ENCODE measurements at places on chromosomes 4 and X.

- no peak for DNase-seq
Measured at GRCh38 chr4:10045481-10045880, 24.2 kb upstream of the SLC2A9 start.

DNA sequence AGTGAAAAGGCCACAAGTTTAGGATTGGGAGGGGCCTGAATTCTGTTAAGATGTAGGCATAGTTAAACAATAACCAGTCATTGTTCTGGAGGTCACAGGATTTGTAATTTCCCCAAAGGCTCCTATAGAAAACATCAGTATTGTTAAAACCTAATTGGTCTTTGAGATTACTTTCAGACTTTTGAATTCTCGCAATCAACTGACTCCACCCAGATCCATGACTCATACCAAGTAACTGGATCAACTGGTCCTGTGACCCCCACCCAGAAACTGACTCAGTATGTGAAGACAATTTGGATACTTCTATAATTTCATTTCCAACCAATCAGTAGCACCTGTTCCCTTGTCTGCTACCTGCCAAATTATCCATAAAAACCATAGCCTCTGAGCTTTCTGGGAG is 28.4 kb downstream of the MAGEB16 start:
- no peak for DNase-seq

- DNase-seq = no peak
Measured at GRCh38 chr4:175297965-175298565, 379.9 kb downstream of the ADAM29 start.

DNA sequence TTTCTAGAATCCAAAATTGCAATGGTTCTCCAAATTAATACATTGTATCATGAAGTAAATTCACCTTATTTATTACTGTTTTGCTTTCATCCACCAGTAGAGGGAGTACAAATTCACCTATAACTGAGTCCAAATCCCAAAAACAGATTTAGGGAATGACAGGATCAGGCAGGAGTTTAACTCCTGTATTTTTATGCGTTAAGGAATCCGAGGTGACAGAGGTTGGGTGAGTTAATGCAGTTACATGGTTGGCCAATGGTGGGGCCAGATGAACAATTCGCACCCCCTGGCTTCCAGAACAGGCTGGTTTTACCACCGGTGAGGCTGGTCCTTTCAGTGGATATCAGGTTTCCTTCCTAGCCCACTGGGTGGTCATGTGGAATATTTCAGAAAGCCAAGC is 82.4 kb downstream of the MTNR1A start:
- DNase-seq = no peak

DNA sequence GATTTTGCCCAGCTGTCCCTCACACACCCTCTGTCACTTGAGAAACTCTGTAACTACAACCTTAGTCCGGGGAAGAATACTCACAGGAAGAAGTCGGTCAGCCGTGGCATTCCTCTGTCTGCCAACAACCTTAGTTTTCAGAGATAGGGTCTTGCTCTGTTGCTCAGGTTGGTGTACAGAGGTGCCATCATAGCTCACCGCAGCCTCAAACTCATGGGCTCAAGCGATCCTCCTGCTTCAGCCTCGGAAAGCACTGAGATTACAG is 12.2 kb upstream of the SPCS3 start:
- no peak for DNase-seq

DNA sequence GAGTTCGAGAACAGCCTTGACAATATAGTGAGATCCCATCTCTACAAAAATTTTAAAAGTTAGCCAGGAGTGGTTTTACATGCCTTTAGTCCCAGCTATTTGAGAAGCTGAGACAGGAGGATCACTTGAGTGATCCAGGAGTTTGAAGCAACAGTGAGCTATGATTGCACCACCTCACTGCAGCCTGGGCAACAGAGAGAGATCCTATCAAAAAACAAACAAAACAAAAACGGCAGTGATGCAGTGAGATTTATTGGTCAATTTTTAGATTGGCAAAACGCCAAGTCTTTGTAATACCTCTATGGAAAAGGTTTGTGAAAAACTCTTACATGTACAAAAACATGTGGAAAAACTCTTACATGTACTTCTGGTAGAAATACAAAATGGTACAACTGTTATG is 91.3 kb downstream of the PTPN13 start:
- DNase-seq = no peak

DNA sequence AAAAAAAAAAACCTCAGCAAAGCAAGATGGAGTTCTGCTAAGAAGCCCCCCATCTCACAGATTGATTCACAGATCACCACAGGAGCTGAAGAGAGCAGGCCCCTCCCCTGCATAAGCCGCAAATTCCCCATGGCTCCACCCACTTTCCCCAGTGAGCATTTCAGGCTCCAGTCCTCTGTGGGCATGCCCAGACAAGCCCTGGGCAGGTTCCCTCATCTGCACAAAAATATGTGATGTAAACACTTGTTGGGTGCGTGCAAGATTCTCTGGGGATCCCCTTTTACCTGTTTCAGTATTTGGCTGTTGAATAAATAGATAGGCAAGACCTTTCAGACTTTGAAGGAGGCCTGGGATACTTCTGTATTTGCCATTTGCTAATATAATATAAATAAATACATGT is 514.3 kb downstream of the PCDH7 start:
- no peak for DNase-seq

DNA sequence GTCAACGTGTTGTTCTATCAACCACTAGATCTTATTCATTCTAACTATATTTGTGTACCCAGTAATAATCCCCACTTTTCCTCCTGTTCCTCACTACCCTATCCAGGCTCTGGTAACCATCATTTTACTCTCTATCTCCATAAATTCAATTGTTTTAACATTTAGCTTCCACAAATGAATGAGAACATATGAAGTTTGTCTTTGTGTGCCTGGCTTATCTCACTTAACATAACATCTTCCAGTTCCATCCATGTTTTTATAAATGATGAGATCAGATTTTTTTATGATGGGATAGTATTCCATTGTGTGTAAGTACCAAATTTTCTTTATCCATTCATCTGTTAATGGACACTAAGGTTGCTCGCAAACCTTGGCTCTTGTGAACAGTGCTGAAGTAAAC is 59.9 kb upstream of the IBSP start:
- DNase-seq = no peak

- DNase-seq = no peak
Measured at GRCh38 chr4:36325499-36325898, 44.1 kb downstream of the DTHD1 start.

- no peak for DNase-seq
Measured at GRCh38 chr4:26809811-26810210, 50.8 kb upstream of the STIM2 start.

- DNase-seq = no peak
Measured at GRCh38 chr4:113732-114131, 10.6 kb upstream of the ZNF718 start.

GRCh38 chr4:89156174-89156914 is 45.0 kb downstream of the TIGD2 start:
- DNase-seq = no peak

DNA sequence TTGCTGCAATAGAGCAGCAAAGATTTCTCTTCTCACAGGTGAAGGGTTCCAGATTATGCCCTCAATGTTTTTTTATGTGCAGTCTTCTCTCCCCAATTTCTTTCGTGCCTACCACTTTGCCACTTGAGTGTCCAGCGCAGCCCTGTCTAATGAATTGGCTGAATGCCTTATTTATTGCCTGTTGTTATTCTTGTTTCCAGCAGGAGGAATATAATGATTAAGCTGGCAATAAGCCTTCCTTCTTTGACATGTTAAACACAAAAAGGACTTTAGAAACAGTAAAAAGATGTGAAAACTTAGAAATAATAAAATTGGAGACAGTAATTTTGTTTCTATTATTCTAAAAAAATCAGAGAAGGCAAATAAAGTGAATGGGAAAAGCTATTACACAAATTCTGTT is 34.6 kb upstream of the FRAS1 start:
- DNase-seq = no peak

DNA sequence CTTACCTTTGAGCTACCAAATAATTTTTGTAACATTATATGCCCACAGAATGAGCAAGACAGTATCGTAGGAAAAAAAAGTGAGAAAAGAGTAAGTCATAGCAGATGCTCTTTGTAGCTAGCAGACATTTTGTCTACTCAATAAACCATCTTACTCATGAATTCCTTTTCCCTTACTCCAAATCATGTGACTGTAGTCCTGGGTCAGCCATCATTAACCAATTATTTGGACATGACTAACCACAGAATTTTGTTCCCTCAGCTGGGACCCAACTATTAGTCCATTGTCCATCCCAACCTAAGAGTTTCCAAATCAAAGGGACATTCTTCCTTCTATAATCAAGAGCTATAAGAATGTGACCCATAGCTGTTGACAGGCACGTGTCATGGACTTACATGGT is 11.4 kb downstream of the UBE2D3 start:
- no peak for DNase-seq

DNA sequence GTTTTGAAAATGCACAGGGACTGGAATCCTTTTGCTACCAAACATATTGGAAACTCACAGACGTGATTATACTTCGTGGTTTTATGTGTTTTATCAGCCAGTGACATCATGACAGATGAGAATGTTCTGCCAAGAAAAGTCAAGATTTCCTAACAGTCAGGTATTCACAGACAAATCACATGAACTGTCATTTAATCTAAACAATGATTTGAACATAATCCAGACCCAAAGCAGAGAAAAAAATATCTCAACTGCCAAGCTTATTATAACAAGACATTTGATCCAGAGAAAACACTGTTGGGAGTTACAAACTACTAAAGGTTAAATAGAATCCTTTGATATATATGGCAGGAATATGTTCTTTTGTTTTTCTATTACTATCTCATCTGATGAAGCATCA is 635.9 kb upstream of the FRG1 start:
- DNase-seq = no peak

GRCh38 chrX:3244955-3245354 is 101.5 kb downstream of the MXRA5 start:
- DNase-seq = no peak

DNA sequence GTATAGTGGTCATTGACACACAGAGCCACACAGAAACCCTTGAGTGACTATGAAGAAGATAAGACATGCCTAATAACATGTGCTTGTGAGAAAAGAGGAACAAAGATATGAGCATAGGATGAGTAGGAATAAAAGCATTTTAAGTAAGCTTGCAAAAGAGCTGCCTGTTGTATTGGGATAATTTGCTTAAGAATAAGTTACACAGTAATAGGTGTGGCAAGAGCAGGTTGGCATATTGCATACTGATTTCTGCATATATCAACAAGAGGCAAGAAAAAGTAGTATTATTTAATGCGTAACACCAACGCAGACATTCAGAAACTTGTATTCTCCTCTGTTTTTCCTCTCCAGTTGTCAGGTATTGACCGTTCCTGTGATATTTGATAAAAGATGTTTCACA is 111.5 kb upstream of the UGT8 start:
- DNase-seq = no peak

GRCh38 chr4:185896817-185897488 is 85.0 kb upstream of the SORBS2 start:
- DNase-seq = no peak

- DNase-seq = no peak
Measured at GRCh38 chr4:2733844-2734574, 22.1 kb downstream of the TNIP2 start.

GRCh38 chr4:40204507-40205258 is 7.9 kb downstream of the RHOH start:
- DNase-seq = no peak

DNA sequence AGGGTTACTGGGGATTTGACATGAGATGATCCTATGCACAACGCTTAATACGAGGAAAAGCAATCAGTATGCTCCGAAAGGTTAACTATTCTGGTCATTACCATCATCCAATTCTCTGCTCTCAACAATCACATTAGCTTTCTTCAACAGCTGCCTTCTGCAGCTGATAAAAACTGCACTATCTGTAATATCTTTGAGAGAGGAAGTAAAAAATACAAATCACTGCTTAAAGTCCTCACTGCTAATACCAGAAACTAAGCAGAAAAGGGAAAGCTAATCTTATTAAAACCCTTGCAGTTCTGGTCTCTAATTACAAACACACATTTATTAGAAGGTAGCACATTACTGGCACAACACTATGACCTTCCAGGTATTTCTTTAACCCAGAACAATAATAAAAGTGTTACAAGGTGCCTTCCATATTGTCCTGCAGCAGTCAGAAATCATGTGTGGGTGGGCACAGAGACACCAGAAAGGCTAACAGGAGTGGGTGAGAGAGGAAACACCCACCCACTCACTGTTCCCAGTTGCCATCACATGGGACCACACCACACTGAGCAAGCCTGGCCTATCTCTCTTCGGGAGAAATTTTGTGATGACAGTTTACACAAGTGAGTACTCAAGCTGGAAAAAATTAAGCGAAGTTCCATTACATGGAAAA is 71.0 kb downstream of the RELL1 start:
- no peak for DNase-seq

- no peak for DNase-seq
Measured at GRCh38 chr4:114282937-114283336, 303.5 kb upstream of the ARSJ start.

GRCh38 chr4:61275241-61275640 is 75.1 kb downstream of the ADGRL3 start:
- DNase-seq = no peak

GRCh38 chr4:48578132-48578968 is 88.3 kb downstream of the ZAR1 start:
- peak; percentile 9 for DNase-seq

DNA sequence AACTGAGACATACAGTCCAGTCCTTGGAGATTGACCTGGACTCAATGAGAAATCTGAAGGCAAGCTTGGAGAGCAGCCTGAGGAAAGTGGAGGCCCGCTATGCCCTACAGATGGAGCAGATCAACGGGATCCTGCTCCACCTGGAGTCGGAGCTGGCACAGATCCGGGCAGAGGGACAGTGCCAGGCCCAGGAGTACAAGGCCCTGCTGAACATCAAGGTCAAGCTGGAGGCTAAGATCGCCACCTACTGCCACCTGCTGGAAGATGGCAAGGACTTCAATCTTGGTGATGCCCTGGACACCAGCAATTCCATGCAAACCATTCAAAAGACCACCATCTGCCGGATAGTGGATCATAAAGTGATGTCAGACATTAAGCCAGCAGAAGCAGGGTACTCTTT is 20.4 kb upstream of the FRMPD3 start:
- no peak for DNase-seq

- no peak for DNase-seq
Measured at GRCh38 chr4:170049766-170050165, 23.6 kb upstream of the MFAP3L start.

GRCh38 chr4:137651128-137651527 is 118.8 kb upstream of the PCDH18 start:
- no peak for DNase-seq

DNA sequence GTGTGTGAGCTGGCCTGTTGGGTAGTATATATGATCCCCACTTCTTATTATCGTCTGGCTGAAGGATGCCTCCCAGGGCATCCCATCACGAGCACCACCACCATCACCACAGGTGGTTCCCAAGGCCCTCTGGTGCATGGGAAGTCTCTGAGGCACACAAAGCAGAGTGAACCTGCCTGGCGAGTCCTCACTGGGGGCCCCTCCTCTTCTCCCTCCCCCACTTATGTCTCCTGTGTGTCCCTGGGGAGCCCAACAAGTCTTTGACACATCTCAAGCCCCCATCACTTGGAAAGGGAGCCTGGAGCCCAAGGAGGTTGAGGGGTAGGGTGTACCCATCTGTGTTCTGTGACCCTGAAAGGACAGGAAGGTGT is 45.5 kb upstream of the NKX1-1 start:
- DNase-seq = no peak
